SK-N-SH (cell line): ENCODE measurements at places on chromosomes 7 and 10.

DNA sequence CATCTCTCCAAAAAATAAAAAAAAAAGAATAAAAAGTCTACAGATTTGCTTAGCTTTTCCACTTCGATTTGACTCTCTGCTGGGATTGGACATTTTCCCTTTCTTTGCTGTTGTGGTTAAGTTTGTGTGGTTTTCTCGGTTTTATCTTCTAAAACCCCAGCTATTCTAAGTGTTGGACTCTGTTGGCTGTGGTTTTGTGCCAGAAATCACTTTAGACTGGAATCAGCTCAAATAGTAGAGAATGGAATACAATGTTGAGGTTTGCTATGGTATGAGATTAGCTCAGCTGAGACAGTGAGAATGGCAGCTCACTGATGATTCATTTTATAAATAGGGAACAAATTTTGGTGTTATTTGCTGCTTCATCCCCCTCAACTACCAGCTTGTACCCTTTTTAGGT is 116.0 kb downstream of the BUB3 start:
- DNase-seq: no peak

GRCh38 chr7:64654796-64655548 is 11.0 kb upstream of the ZNF107 start:
- DNase-seq: no peak

DNA sequence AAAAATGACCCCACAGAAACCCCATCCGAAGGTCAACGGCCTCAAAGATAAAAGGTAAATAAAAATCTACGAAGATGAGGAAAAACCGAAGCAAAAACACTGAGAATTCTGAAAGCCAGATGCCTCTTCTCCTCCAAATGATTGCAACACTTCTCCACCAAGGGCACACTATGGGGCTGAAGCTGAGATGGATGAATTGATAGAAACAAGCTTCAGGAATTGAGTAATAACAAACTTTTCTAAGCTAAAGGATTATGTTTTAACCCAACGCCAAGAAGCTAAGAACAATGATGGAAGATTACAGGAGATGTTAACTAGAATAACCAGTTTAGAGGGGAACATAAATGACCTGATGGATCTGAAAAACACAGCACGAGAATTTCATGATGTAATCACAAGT is 127.8 kb downstream of the MACC1 start:
- DNase-seq: no peak

- no peak for DNase-seq
Measured at GRCh38 chr7:116290740-116291139, 80.4 kb downstream of the TES start.

DNA sequence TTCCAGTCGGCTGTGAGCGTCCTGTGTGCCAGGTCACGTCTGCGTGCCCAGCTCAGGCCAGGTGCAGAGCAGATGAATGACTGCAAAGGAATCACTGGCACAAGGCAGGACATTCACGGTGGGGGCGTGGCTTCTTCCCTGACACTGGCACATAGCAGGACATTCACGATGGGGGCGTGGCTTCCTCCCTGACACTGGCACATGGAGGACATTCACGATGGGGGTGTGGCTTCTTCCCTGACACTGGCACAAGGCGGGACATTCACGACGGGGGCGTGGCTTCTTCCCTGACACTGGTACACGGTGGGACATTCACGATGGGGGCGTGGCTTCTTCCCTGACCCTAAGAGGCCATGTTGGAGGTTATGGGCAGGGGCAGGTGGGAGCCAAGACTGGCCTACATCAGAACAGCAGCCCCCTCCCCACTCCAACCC is 64.3 kb downstream of the MYL10 start:
- peak; percentile 72 for DNase-seq

GRCh38 chr7:31850066-31850465 is 163.1 kb downstream of the PPP1R17 start:
- no peak for DNase-seq
